ENCODE measurements at places on chromosomes 4 and X.

DNA sequence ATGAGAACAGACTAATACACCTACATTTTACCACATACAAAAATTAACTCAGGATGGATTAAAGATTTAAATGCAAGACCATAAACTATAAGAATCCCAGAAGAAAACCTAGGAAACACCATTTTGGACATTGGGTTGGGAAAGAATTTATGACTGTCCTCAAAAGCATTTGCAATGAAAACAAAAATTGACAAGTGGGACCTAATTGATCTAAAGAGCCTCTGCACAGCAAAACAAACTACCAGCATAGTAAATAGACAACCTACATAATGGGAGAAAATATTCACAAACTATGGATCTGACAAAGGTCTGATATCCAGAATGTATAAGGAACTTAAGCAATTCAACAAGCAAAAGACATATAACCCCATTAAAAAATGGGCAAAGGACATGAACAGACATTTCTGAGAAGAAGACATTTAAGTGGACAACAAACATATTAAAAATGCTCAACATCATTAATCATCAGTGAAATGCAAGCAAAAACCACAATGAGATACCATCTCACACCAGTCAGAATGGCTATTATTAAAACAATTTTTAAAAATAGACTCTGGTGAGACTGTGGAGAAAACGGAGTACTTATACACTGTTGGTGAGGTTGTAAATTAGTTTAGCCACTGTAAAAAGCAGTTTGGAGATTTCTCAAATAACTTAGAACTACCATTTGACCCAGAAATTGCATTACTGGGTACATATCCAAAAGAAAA is 221.7 kb upstream of the DIPK2B start:
- DNase-seq: no peak

DNA sequence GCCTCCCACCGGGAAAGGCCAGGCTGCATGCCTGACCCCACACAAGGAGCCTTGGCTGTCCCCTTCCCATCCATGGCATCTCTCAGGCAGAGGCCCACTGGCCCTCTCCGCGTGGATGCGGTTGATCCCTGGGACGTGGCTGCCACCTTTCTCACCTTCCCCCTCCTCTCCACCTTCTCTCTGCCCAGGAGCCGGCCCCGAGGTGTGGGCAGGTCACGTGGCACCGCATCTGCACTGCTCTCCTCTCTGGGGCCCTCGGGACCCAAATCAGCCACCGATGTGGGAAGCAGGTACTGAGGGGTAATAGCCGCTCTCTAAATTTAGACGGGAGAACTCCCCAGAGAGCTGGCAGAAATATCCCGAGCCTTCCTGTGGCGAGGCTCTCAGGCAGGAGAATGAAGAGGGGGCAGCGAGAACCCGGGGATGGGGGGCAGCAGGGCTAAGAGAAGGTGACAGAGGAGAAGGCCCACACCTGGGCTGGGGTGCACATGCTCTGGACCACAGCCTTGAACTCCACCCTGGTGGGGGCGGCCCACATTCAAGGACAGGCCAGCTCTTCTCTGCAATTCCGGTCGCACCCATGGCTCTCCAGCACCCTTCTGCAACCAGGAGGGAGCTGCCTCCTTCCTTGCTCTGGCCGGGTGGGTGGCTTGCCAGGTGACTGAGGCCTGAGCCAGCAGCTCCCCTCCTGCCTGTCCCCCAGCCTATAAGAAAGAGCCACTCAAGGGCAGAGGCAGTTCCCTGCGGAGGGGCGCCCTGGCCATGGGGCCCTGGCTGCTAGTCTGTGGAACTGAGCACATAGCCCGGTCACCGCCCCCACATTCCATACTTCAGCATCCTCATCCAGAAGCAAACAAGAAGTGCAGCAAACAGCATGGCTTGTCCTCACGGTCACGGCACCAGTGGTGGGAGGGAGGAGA is 9.6 kb upstream of the DUSP9 start:
- peak; percentile 39 for DNase-seq

GRCh38 chr4:88458104-88458740 is 1.3 kb downstream of the HERC5 start:
- DNase-seq: no peak

- no peak for DNase-seq
Observed at GRCh38 chr4:97475621-97476020, 667.7 kb downstream of the STPG2 start.

GRCh38 chr4:181701894-181702293 is 541.3 kb upstream of the TENM3 start:
- DNase-seq: no peak

GRCh38 chrX:2243913-2244460 is 256.8 kb downstream of the DHRSX start:
- DNase-seq: no peak

DNA sequence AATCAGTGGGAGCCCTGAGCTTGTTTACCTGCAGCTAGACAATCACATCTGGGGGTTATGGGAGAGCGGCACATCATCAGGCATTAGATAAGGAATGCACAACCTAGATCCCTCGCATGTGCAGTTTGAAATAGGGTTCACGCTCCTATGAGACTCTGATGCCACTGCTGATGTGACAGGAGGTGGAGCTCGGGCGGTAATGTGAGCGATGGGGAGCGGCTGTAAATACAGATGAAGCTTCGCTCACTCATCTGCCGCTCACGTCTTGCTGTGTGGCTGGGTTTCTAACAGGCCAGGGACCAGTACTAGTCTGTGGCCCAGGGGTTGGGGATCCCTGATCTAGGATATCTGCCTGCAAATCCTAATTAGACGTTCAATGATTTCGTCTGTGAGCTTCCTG is 90.3 kb downstream of the CRMP1 start:
- no peak for DNase-seq

- no peak for DNase-seq
Observed at GRCh38 chr4:74845834-74846233, 51.5 kb upstream of the BTC start.

DNA sequence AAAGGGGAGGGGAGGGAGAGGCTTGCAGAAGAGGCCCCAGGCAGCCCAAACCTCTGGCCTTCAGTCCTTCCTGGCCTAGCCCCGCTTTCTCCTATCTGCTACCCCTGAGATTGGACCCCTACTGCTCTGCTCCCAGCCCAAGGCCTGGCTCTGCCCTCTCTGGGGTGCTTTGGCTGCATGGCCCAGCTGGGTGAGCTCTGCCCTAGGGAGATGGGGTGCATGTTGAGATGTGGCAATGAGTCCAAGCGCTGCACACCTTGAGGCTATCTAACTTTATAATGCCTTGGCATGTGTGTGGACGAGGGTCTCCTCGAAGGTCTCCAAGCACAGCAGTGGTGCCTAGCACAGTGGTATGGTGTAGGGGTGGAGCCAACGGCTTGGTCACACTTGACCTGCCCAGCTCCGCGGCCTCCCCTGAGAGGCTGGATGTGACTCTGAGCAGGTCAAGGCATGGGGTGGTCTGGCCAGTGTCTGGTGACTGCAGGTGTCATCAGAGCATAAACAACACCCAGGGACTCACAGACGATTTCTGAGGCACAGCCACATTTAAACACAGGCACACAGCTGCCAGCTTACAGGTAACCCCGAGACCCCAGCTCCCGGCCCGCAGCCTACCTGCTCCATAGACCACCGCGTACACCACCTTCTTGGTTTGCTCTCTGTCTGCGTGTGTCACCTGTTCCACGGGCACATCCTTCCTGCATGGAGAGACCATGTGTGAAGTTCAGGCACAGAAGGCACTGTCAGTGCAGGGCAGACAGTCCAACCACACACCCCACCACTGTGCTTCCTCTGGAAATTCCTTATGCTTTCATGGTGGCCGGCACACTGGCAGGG is 36.3 kb downstream of the NAT8L start:
- DNase-seq: no peak

DNA sequence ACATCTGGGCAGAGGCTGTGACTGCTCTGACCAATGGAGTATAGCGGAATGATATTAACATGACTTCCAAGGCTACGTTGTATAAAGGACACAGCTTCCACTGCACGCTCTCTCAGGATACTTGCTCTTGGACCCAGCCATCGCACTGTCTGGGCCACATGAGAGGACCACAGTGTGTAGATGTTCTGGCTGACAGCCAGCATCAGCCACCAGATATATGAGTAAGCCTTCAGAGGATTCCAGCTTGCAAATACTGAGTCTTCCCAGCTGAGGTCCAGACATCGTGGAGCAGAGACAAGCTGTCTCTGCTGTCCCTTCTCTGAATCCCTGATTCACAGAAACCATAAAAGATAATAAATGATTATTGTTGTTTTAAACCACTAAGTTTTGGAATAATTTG is 146.8 kb upstream of the USP9X start:
- no peak for DNase-seq

GRCh38 chr4:8266508-8266907 is 3.0 kb upstream of the HTRA3 start:
- DNase-seq: no peak

DNA sequence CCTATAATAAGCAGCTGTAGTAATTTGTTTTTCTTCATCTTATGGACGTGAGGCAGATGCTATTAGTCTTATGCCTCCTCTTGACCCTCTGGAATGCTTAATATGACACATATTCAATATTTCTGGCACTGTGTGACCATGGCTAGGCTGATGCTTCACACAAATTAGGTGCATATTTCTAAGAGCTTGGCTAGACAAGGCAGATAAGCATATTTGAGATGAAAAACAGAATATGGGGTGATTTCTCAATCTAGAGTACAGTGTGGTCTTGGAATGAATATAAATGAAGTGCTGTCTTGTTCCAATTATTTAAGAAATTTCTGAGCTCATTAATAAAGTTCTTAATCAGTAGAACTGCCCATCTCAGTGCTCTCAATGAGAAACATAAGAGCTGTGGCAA is 156.2 kb downstream of the NPNT start:
- no peak for DNase-seq
